ENCODE measurements at places on chromosomes 13 and 19.
A peak's percentile ranks its signal among the peaks of the same experiment; 100 is the strongest.

DNA sequence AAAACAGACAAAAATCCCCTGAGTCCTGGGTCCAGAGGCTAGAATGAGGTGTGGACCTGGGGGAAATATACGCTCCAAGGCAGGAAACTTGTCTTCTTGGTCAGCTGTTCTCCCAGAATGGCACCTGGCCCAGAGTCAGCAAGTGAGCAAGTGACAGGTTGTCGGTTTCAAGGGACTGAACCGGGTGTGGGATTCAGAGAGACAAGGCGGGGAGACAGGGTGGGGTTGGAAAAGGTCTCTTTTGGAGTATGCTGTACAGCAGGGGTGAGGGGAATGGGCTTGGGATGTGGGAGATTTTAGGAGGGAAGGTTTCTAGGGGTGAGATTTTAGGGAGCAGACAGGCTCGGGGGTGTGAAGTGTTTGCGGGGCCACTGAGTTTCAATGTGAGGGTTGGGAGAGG lies 83.3 kb downstream of the RYR1 start:
- DNase-seq: no peak

DNA sequence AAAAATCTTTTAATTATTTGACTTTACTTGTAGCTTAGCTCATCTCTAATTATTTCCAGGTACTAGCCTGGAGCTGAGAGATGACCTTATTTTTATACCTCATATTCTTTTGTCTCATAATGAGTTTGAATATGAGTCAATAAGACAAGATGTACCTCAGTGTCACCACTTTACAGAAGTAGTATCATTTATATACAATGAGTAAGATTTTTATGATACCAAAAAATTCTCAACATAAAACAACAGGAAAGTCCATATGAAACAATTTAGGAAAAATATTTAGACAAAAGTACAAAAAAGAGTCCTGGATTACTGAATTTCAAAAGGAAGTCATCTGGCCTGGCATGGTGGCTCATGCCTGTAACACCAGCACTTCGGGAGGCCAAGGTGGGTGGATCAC lies 21.4 kb upstream of the USP12 start:
- DNase-seq: no peak

- no peak for DNase-seq
These were observed 95.3 kb upstream of the IPO5 start for GRCh38 chr13:97858161-97858560.

- no peak for DNase-seq
These were observed 449.3 kb downstream of the OXGR1 start for GRCh38 chr13:96544957-96545356.

DNA sequence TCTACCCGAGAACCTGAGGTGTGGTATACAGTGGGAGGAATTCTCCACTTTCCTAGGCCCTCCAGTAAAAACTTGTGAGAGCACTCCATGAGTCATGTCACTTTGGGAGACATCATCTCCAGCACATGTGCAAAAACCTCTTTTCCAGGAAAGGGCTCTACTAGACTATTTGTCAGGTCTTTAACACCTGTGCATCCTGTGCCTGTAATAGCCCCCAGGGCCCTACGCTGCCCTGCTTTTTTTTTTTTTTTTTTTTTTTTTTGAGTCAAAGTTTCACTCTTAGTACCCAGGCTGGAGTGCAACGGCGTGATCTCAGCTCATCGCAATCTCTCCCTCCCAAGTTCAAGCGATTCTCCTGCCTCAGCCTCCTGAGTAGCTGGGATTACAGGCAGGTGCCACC lies 1.7 kb upstream of the ERVV-1 start:
- no peak for DNase-seq

GRCh38 chr13:31311921-31312320 lies 112.1 kb downstream of the B3GLCT start:
- no peak for DNase-seq

DNA sequence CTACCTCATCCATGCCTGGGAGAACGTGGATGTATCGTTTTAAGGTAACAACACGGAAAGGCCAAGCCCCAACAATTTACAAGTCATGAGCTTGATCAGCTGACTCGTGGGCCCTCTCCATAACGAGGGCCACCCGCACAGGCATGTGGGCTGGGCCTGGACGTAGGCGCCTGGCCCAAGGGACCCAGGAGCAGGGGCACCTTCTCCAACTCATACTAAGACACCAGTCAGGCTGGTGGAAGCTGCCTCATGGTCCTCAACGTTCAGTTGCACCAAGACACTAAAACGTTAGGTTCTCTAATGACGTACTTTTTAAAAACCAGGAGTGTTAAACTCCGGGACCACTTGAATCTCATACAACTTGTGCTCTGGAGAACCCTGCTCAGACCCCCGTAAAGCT lies 21.8 kb upstream of the EIF3G start:
- no peak for DNase-seq

- DNase-seq: no peak
These were observed 55.1 kb upstream of the STARD13 start for GRCh38 chr13:33340631-33341030.

GRCh38 chr13:24746618-24747247 lies 17.2 kb upstream of the RNF17 start:
- peak; percentile 67 for DNase-seq

- no peak for DNase-seq
These were observed 136.5 kb downstream of the RAP2A start for GRCh38 chr13:97570442-97570841.

GRCh38 chr19:54670576-54671357 lies 8.0 kb downstream of the LILRB4 start:
- DNase-seq: no peak

DNA sequence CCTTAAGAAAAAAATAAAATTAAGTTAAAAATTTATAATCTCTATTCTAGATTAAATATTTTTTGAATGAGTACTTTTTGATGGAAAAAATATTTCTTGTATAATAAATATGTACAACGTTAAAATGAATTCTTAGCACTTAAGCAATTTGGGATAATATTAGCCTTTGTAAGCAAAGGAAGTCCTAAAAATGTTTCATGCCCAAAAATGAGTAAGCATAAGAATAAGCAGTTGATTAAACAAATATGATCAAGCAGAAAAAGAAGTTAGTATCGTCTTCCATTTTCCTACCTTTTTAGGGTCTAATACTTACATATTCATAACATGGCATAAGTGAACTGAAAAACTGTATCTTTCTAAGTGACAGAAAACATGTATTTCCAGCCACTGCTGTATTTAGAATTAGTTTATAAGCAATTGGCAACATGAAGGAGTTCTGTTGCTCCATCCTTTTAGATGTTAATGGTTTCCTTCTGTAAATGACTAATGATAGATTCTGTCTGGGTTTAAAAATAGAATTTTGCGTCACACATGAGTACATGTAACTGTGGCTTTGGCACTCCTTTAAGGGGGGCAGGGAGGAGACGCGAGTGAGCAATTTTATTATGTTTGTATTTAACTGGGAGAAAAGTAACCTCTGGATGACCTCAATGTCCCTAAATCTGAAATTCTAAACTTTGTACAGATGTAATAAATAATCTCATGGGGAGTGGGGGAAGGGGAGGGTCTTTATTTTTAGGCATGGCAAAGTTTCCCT lies 237.4 kb downstream of the RGCC start:
- DNase-seq: no peak

GRCh38 chr19:41223431-41224234 lies 4.6 kb downstream of the AXL start:
- no peak for DNase-seq

DNA sequence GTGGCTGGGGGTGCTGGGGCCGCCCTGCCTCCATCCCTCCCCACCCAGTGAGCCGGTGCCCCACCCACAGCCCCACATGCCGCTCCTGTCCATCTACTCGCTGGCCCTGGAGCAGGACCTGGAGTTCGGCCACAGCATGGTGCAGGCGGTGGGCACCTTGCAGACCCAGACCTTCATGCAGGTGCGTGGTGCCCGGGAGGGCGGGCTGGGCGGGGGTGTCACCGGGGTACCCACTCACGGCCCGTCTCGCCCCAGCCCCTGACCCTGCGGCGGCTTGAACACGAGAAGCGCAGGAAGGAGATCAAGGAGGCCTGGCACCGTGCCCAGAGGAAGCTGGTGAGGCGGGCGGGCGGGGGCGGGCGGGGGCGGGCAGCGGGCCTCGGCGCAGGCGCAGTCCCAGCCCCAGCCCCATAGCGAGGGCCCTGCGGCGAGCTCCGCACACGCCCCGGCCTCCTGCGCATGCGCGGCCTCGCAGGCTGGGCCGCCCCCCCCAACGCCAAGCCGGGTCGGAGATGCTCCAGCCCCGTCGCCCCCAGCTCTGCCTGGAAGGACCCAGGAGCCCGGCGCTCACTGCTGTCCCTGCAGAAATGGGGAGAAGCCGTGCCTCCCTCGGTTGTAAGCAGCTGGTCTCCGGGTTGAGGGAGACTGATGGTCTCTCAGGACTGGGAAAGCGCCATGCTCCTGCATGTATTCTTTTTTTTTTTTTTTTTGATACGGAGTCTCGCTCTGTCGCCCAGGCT lies 7.7 kb downstream of the ARHGAP45 start:
- no peak for DNase-seq

GRCh38 chr19:8511573-8512101 lies 2.3 kb downstream of the ZNF414 start:
- DNase-seq: no peak

GRCh38 chr19:6250909-6251308 lies 28.9 kb downstream of the MLLT1 start:
- no peak for DNase-seq

DNA sequence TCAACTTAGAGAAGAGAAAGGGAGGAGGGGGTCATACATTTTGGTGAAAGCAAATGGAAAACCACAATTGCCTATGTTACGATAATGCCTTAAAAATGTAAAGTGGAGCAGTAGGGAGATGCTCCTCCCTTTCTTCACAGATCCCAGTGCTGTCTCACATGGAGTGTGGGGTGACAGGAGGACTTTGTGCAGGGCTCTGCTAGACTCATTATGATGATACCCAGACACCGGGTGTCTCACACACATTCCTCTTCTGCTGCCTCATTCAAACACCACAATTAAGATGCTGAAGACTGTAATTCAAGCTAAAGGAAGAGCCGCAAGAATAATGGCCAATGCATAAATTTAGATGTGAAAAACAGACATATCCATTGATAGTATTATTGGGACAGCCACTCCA lies 150.6 kb downstream of the LHFPL6 start:
- DNase-seq: no peak

- DNase-seq: no peak
These were observed 1060.8 kb downstream of the UQCRFS1 start for GRCh38 chr19:28152195-28152594.

All from endothelial cell (in vitro differentiated cells).